ENCODE measurements at places on chromosomes 5 and 9.

DNA sequence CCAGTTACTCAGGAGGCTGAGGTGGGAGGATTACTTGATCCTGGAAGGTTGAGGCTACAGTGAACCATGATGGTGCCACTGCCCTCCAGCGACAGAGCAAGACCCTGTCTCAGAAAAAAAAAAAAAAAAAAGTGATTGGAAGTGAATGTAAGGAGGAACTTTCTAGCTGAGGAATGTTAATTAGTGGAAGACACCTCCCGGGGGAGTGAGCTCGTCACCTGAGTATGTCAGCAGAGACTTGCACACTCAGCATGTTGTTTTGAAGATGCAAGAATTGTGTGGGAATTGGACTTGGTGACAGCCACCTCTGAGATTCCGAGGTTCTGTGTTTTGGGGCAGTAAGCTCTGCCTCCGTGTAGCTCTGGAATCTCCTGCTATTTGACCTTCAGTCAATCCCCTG is 3.6 kb downstream of the SYNPO start:
- no peak for DNase-seq

DNA sequence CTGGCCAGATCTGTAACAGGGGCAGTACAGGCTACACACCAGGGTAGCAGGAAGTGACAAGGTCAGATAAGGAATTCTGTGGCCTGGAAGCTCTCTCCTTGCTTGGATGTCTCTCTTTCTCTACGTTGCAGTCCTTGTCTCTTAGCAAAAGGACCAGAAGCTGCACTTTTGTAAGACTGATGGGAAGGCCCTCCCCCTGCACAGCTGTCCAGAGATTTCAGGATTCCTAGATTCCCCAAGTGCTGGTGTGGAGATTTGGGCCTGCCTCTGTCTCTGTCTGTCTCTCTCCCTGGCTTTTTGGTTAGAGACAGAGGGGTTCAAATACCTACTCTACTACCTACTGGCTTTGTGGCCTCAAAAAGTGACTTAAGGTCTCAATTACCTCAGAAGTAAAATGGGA is 10.0 kb upstream of the CNTFR start:
- peak; percentile 60 for DNase-seq

GRCh38 chr5:112143690-112144089 is 275.4 kb downstream of the EPB41L4A start:
- no peak for DNase-seq

DNA sequence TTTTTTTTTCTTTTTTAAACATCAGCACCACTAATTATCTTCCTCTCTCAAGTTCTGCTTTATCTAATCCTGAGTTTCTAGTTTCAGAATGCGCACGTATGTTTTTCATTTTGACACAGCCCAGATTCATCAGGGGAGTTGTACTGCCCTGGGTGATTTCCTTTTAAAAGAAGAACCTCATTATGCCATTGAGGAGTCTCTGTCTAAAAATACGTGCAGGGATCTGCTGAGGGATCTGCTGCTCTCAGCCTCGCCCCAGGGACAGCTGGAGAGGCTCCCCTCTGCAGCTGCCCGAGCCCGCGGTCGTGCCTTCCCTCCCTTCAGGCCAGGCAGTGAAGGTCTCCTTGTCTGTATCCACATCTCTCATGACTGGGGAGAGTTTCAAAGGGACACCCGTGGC is 273.1 kb downstream of the ARHGEF28 start:
- DNase-seq: peak; percentile 48

DNA sequence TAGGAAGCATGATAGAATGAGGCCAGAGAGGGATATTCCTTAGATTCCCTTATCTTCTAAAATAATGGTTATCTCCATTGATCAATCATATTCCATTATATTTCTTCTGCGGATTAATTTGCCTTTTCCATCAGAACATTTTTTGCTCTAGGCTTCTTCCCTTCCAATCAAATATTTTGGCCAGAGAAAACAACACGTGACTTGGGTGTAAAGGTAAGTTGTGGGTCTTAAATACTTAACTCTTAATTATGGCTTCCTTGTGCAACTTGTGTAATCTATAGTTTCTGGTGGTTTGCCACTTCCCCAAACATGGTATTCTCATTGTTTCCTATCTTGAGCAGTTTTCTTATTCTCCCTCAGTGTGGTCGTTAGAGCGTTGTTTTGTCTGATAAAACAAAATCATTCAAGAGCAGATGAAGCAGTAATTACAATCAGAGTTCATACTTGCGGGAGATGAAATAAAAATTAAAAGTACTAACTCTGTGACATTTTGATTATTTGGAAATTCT is 889.3 kb downstream of the MAT2B start:
- no peak for DNase-seq

GRCh38 chr9:129480227-129480626 is 140.7 kb downstream of the C9orf50 start:
- DNase-seq: no peak

DNA sequence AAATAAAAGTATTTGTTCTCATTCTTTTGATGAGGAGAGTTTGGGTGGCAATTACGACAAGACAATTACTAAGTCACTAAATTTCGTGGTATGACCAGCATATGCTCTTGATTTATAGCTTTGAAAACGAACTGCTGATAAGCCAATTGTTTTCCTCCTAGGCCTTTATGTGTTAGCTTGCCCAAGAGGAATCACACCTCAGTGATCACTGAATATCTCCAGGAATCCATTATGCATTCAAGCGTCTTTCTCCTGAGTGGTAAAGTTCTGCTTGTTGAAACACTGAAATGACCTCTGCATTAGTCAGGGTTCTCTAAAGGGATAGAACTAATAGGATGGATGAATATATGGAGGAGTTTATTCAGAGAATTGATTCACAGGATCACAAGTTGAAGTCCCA is 677.7 kb upstream of the MEF2C start:
- no peak for DNase-seq

- DNase-seq: no peak
Measured at GRCh38 chr9:81461196-81461595, 228.2 kb downstream of the TLE1 start.

DNA sequence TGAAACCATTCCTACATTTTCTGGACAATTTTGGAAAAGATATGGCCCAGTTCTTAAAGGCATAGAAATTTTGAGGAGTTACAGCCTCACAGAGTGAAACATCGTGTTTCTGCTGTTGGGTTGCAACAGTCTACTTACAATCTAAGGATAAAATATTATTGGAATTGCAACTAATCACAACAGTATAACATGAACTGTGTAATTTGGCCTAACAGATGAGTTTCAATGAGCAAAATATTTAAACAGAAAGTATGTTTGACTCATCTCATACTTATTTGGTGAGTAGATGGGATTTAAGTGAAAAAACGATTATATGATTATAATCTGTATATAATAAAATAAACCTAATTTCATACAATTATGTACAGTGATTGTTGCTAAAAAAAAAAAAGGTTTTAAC is 1061.8 kb downstream of the CDH12 start:
- DNase-seq: no peak

DNA sequence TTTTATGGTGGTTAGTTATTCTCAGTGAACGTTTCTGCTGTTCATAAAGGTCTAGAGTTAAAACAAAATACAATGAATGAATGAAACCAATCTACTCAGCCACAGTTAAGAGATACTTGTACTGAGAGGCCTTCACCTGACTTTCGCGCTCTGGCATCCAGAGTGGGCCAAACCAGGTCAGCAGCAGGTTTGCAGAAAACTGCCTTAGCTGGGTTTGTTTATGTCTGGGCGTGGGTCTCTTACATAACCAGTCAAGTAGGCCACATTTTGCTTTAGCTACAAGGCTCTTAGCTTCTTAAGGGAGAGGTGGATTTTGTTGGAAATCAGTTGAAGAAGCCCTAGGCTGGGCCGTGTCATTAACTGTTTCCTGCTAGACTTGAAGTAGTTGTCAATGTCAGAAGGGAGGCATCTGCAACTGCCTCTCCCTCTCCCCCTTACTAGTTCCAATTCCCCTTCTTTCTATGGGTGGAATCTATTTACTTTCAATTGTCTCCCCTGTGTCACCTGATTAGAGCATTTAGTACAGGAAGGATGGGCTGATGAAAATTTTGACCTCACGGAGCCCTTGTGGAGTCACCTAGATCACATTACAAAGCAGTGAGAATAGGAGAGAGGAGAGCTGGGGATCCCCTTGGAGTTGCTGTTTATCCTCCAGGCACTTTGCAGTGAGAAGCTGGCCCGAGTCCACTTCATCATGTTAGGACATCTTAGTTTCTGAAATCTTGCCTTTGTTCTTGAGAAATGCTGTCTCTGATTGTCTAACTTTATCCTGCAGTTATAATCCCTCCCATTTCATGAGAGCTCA is 200.5 kb downstream of the ARHGEF28 start:
- no peak for DNase-seq

DNA sequence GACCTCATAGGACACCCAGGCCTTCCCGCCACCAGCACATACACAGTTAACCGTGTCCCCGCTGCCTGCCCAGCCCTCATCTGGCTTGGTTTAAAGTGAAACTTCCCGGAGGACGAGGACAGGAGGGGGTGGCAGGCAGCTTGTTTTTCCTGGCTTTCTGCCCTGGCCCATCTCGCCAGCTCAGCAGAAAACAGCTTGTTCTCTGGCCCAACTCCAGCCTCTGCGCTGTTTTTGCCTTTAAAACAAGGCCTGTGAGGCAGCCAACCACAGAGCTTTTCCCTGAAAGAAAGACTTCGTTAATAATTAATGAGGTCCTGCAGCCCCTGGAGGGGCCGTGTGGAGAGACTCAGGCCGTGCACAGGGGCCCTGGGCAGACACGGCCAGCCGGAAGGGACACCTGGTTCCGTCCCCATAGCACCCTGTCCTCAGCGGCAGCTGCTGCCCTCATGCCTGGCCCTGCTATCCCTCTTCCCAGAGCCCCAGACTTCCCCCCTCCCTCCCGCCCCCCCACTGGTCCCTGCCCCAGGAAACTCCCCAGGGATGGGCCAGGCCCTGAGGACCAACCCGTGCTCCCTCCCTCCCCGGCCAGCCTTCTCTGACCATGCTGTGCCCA is 108.7 kb downstream of the RXRA start:
- DNase-seq: peak; percentile 97

DNA sequence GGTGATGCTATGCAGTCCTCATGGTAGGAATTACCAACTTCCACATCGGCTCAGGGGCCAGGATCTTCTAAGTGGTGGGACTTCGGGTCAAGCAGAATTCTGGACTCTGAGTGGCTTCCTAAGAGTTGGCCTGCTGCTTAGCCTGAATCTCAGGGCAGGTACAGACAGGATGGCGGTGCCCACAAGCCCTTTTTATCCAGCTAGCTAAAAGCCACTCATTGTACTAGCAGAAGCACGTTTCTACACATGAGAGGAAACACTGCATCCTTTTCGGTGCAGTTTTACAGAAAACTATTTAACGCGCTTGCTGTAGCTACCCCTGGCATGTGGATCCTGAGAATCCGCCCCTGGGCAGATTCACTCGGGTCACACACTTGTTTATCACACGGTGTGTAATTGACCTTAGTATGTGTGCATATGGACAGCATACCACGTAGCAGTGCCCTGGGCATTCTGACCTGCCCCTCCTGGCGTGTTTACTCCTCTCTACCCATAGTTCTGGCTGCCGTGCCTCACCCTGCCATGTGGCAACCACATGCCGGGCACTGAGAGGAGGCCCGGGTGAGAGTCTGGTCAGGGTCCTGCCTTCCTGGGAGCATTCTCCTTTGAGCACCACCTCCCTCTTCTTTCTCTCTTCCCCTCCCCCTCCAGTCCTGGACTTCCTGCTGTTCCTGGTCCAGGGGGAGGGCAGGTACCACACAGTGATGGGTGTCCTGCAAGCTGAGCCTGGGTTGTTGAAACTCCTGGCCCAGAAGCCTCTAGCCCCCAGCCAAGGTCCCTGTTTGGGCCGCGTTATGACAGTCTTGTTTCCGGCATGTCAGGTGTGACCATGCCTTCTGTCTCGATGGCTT is 65.9 kb downstream of the DAB2IP start:
- DNase-seq: peak; percentile 81

- peak; percentile 24 for DNase-seq
Measured at GRCh38 chr5:119347991-119348390, 7.8 kb upstream of the TNFAIP8 start.

GRCh38 chr9:121274851-121275250 is 6.9 kb downstream of the GSN start:
- no peak for DNase-seq

DNA sequence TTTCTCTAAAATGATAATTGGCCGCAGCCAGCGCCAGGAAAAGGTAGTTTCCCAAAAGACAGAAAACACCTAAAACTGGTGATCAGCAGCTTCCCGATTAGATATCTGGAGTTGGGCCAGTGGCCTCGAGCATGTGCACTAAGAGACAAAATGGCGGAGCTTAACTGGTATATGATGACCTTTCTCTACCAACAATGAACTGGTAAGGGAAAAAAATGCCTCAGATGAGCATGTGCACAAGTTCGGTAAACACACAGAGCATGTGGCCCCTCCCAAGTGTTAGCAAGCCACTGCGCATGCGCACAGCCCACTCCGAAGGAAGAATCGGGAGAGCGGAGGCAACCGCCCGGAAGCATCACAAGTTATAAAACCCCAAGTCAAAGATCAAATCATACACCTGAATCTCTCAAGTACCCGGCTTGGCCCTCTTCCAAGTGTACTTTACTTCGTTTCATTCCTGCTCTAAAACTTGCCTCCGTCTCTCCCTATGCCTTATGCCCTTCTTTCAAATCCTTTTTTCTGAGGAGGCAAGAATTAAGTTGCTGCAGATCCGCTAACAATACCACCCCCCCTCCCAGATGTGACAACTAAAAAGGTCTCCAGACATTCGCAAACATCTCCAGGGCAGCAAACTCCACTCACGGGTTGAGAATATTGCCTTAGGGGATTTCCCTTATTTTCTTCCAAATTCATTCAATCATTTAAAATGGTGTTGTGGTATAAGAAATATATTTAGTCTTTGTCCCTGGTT is 15.0 kb upstream of the PTBP3 start:
- peak; percentile 61 for DNase-seq

DNA sequence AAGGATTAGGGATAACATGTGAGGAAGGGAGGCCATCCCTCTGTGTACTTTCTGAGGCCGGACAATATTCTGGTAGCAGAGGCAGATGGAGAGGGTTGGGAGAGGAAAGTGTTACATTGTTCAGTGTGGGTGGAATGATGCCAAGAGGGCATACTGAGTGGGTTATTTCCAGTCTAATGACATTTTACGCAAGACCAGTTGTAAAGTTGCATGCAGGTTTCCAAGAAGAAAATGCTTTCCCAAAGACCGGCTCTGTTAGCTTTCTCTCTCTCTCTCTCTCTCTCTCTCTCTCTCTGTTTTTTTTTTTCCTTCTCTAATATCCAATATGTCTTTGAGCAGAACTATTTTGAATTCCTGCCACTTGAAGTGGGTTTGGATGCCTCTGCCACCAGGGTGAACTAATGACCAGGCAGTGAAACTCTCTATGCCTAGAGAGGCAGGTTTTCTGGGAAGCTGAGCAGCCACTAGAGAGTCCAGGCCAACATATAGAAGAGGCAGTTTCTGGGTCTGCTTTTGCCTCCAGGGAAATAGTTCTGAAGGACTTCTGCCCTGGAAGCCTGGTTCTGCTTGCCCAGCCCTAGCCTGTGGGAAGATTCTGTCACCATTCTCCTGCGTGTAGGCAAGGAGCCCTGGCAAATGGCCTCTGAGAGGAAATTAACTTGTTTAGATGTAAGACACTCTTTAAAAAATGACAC is 24.4 kb upstream of the ZNF366 start:
- DNase-seq: no peak

DNA sequence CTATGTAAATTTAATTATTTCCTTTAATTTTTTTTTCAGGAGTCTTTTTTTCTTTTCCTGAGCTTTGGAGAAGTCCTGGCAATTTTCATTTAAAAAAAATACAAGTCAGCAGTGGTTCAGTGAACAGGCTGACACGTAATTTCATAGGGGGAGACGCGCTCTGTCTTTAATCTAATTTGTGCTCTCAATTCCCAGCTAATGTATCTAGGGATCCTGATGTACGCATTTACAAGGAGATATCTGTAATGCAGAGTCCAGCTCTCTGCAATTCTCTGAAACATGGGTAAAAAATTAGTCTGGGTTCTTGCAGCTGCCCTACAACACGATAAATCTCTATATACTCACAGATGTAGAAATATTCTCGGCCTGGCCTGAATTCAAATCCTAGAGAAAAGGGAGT is 243.9 kb downstream of the EFNA5 start:
- DNase-seq: no peak
